Foreskin keratinocyte (primary cell): ENCODE measurements at places on chromosomes 5 and 9. TPM values are rescaled to one million over a fixed set of nuclear protein-coding genes. Genes with fewer than 3 reads are reported as not detected.

DNA sequence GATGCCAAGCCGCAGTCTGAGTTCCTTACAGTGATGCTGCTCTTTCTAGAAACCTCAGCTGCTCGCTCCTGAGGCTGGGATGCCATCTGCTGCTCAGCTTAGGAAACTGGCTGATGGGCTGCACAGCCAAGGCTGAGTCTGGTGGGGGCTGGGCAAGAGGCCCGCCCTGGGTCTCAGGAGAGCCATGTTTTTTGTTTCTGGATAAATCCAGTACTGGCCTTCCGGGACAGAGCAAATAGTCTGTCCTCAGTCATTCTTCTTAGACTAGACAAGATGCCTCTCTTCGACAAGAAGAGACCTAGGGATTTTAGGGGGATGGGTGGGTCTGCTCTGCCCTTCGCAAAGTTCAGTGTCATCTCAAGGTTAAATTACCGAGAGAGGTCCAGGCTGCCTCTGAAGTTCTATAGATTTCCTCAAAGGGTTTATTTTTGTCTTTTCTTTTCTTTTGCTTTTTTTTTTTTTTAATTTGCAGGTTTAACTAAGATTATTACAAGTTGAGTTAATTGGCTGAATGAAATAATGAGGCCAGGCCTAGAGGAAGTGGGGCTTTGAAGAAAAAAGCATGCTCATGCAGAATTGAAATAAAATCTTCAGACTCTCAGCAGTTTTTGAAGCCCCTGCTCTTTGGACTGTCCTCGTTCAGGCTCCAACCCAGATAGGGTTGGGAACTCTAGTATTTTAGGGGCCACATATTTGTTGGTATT is 30.6 kb upstream of the MATR3 start:
- DNase-seq, result no peak

DNA sequence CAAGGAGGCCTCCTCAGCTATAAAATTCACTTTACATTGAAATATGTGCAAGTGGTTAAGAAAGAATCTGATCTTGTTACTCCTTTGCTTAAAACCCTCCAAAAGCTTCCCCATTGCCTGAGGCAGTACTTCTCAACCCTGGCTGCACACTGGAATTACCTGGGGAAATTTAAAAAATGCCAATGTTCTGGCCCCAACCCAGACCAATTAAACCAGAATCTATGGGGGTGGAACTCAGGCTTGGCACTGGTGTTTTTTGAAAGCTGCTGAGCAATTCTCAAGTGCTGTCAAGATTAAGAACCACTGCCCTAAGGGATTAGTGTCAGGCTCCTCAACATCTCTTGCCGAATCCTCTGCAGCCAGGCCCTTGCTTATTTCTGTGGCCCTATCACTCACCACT is 269.6 kb downstream of the ELAVL2 start:
- DNase-seq, result peak; percentile 54

GRCh38 chr9:22170990-22171670 is 162.0 kb upstream of the CDKN2B start:
- no peak for DNase-seq

DNA sequence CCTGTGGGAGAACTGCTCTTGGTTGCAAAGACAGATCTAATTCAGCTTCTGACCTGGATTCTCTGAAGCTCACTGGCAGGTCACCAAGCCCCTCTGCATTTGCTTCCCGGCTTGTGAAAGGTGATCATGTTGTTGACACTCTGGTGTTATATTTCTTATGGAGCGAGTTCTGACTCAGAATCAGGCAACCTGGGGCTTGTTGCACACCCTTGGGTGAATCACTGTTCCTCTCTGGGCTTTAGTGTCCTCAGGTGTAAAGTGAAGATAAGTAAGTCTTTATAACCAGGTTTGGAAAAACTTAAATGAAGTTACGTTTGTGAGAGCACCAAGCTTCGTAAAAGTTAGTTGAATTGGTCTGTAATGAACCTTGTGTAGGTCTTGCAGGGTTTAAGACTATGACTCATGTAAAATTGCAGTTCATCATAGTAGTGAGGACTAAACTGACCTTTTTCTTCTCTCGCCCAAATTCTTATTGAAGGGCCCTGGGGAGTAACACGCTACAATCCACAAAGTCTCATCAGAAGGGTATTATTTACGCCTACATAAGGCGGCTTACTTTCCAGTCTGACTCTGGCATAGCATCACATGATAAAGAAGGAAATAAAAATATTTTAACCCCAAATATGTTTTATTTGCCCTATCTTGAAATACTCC is 218.6 kb downstream of the TMEM38B start:
- DNase-seq, result peak; percentile 76

DNA sequence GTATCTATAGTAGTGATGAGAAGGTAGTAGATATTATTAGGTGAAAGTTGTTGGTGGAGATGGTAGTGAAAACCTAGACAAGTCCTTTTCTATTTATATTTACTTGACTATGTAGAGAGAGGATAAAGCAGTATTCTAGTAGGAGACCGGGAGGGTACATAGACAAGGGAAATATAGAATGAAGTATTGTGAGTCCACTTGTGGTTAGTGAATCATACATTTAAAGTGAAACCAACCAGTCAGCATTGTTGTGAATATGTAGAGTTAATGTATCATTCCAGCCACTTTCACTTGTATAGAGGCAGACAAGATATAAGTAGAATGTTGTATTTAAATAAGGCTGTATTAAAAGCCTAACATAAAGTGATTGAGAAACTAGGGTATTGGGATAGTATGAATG is 1711.3 kb upstream of the ACO1 start:
- DNase-seq, result no peak

DNA sequence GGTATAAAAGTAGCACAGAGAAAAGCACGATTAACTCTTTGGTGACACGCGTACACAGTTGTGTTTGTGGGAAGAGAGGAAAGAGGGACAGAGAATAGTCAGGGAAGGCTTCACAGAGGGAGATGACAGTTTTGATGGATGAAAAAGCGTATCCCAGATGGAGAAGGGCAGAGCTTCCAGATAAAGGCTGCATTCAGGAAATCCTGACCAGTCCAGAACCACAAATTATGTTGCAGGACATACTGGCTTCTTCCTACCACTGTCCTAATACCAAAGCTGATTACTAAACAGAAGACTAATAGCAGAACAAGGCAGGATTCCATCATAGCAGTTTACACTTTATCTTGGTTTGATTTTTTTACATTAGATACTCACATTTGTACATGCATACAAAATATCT is 34.5 kb downstream of the SLC31A2 start:
- no peak for DNase-seq

Gene FAT2
- 85.9 and 95.1 TPM in 2 replicates for total RNA-seq

Gene PCDHGA3
- not detected in 2 replicates for total RNA-seq
